H9 (cell line): ENCODE measurements at places on chromosomes 6 and 20. TPM values are rescaled to one million over a fixed set of nuclear protein-coding genes. Genes with fewer than 3 reads are reported as not detected.

The SLC22A7 gene
- total RNA-seq: not detected in 2 replicates

The PTGIS gene
- 18.9 and 20.0 TPM in 2 replicates for total RNA-seq

The TUBE1 gene
- 11.6 and 12.9 TPM in 2 replicates for total RNA-seq

The TMEM14A gene
- total RNA-seq: 7.3 and 10.7 TPM in 2 replicates

The SPDEF gene
- total RNA-seq: 0.15 and 0.22 TPM in 2 replicates

The ADAM33 gene
- total RNA-seq: 4.0 and 4.4 TPM in 2 replicates

The COX4I2 gene
- not detected in 2 replicates for total RNA-seq

DNA sequence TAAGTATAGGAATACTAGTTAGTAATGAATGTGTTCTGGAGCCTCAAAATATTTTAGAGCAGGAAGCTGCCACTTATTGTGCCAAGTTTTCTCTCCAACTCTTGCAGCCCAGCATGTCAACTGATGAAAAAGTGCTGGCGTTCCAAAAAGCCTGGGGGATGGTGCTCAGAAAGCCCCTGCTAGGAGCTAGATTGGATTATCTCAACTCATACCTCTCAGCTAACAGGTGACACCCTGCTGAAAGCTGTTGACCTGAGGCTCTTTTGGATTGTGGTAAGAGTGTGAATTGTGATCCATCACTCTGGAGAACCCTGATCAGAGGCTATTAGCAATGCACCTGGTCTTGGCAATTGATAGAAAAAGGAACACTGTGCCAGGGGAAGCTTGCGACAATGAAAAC, 580.4 kb downstream of the EYS start:
- no peaks in the 10 kb centered on the region for H3K27me3 ChIP-seq
- no peak overlapping the region for H3K4me3 ChIP-seq
- no peak for DNase-seq
- no peaks in the 10 kb centered on the region for H3K4me1 ChIP-seq
- no peak overlapping the region for H3K27ac ChIP-seq

- no peak overlapping the region for H3K27ac ChIP-seq
- 0 out of 2 replicates have a peak, but pooled peaks cover 2% of the 10 kb centered on the region for H3K4me1 ChIP-seq
- DNase-seq: peak; percentile 62
- no peaks in the 10 kb centered on the region for H3K36me3 ChIP-seq
- no peaks in the 10 kb centered on the region for H3K27me3 ChIP-seq
Observed at GRCh38 chr20:10696650-10697049, 22.9 kb upstream of the JAG1 start.

DNA sequence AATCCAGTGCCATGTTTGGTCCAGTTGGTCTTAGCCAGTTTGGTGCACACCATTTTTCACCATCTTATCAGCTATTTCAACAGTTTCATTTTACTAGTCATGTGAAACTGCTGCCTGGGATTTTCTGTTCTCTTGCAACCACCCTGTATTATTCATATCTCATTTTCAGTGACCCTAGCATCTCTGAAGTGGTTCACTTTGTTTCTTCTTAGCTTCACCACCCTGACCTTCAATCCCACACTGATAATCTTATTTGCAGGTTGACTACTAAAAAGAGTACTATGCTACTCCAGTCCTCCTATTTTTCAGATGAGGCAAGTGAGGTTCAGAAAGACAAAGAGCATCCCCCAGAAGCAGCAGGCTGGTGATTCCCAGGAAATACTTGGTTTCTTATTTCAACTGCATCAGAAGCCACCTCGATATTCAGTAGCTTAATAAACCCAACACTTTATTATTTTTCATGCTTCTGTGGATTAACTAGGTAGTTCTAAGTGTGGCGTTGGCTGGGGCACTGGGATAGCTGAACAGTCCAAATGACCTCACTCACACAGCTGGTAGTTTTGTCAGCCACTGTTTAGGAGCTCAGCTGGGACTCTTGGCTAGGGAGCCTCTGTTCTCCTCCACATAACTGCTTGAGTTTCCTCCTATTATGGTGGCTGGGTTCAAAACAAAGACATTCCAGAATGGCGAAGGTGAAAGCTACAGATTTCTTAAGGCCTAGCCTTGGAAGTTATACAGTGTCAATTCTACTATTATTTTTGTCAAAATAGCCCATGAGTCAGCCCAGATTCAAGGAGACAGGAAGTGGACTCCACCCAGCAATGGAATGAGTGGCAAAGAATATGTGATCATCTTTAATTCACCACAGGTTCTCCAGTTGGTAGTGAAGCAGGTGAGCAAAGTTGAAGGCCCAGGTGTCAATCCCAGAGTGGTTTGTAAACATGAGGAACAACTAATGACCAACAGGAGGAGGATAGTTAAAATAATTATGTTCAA, 40.6 kb downstream of the BPIFB4 start:
- H3K4me1 ChIP-seq: no peaks in the 10 kb centered on the region
- H3K4me3 ChIP-seq: no peak overlapping the region
- DNase-seq: no peak
- no peak overlapping the region for H3K27ac ChIP-seq
- peaks cover 5% of the 10 kb centered on the region for H3K36me3 ChIP-seq

GRCh38 chr6:88650029-88650619, 313.3 kb downstream of the RNGTT start:
- no peak overlapping the region for H3K27ac ChIP-seq
- no peaks in the 10 kb centered on the region for H3K27me3 ChIP-seq
- H3K4me3 ChIP-seq: no peak overlapping the region
- no peaks in the 10 kb centered on the region for H3K36me3 ChIP-seq

GRCh38 chr6:6699741-6700367, 111.3 kb downstream of the LY86 start:
- peak; percentile 52 for DNase-seq
- H3K4me1 ChIP-seq: peaks cover 9% of the 10 kb centered on the region; the same call in 1 of the 2 replicates
- no peak overlapping the region for H3K4me3 ChIP-seq
- no peaks in the 10 kb centered on the region for H3K36me3 ChIP-seq
- 0 out of 2 replicates have a peak, but pooled peaks cover 2% of the 10 kb centered on the region for H3K27me3 ChIP-seq

DNA sequence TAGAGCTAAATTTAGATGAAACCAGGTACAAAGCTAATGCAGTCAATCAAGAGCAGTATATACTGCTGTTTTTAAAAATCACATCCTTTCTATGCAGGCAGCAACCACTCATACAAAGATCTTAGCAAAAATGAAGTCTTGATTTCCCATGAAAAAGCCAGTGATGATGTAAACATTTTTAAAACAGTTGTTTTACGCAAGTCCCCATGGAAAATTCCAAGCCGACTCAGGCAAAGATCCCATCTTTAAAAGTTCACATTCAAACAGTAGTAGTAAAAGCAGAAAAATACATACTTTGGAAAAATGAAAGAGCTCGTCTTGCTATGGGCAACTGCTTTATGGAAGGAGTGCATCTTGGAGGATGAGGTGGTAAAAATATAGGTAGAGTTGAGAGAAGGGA, 84.0 kb downstream of the RCAN2 start:
- no peak overlapping the region for H3K4me3 ChIP-seq
- no peaks in the 10 kb centered on the region for H3K27me3 ChIP-seq

GRCh38 chr20:24991897-24992486, 559 bp downstream of the APMAP start:
- no peak for DNase-seq
- peak overlapping the region; percentile 93 for H3K4me3 ChIP-seq
- peaks cover 4% of the 10 kb centered on the region; the same call in 1 of the 2 replicates for H3K4me1 ChIP-seq

DNA sequence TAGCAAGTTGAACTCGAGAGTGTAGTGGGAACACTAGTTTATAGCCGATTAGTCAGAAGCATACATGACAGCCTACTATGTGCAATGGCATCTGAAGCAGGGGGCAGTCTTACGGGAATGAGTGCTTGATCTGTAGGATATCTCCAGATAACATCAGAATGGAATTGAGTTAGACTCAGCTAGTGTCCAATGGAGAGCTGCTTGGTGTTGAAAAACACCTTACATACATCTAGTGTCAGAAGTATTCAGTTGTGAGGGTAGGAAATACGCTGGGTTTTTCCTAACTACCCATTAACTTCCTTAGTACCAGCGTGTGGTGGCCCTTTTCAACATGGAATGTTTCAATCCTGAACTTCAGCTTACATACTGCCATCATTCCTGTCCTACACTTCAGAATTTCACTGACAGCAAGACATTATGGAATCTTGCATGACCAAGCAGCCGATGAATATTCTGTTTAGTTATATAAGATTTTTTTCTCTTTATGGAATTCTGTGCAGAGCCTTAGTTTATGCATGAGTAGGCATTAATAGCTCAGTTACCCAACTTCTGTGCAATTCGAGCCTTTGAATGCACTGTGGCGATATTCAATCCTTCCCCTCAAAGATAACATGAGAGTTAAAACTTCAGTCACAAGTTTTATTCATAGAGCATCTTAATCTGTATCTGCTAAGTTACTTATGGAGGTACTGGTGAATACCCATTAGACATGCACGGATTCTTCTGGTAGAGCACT, 218.6 kb upstream of the MOCS1 start:
- no peaks in the 10 kb centered on the region for H3K36me3 ChIP-seq
- no peaks in the 10 kb centered on the region for H3K27me3 ChIP-seq
- no peak for DNase-seq
- no peaks in the 10 kb centered on the region for H3K4me1 ChIP-seq
- no peak overlapping the region for H3K4me3 ChIP-seq

DNA sequence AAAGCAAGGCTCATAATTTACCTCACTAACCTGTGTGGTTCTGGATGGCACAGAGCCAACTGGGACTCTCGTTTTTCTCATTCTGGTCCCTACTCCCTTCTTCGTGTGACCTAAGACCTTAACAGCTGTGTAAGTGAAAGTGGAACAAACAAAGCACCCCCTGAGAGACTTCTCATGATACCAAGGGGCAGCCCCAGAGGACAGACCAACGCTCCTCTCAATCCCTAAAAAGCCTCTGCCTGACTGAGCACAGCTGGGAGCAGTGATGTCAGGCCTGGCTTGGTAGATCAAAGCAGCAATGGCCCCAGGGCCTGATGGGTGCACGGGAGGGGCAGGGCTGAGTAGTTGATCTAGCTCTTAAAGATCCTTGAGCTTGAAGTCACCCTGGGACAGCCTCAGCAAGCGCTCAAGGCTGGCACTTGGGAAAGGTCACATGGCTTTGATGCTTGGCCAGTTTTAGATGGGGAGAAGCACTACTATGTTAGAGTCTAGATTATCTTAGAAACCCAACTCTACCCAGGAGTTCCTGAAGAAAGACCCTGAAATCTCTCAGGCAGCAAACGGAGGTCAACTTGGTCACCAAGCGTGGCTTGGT, 16.2 kb upstream of the TGM2 start:
- no peak overlapping the region for H3K27ac ChIP-seq
- H3K4me3 ChIP-seq: no peak overlapping the region
- H3K36me3 ChIP-seq: no peaks in the 10 kb centered on the region
- no peaks in the 10 kb centered on the region for H3K27me3 ChIP-seq
- DNase-seq: no peak

DNA sequence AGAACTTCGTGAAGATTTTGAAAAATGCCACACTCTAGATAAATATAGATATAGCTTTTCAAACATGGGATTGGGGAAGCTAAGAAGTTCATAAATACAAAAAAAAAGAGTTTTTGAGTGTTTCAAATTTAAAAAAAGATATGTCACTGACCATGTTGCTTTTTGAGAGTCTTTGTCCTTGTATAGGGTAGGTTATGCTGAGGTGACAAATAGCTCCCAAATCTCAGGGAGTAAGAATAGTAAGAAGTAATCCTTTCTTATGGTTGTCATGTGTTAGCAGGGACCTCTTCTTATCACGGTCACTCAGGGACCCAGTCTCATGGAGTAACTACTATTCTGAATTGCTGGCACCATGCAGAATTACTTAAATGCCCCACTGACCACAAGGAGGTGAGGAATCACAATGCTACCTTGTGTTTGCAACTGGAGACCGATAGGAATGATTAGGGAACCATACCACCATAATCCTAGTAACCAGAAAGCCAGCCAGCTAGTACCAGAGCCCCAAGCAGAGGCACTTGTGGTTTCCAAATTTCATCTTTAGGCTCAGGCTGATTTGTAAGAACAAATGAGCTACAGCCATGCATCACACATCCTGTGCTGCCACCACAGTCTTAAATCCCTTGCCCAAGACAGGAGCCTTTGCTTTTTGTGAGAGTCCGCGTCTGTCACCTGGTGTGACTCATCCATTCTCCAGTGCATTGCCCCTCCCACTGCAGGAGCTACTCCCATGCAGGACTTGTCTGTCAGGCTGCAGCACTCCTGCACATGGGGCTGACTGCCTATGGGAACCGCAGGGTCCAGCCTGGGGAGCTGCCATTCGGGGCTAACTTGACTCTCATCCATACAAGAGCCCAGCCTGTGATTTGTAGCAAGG, 42.4 kb upstream of the ADGRF4 start:
- peak; percentile 90 for DNase-seq
- H3K4me1 ChIP-seq: peaks cover 4% of the 10 kb centered on the region; the same call in 1 of the 2 replicates
- no peaks in the 10 kb centered on the region for H3K27me3 ChIP-seq
- H3K4me3 ChIP-seq: no peak overlapping the region
- no peak overlapping the region for H3K27ac ChIP-seq
